NCI-H1694 (cell line): ENCODE measurements at places on chromosomes 2 and 18.

DNA sequence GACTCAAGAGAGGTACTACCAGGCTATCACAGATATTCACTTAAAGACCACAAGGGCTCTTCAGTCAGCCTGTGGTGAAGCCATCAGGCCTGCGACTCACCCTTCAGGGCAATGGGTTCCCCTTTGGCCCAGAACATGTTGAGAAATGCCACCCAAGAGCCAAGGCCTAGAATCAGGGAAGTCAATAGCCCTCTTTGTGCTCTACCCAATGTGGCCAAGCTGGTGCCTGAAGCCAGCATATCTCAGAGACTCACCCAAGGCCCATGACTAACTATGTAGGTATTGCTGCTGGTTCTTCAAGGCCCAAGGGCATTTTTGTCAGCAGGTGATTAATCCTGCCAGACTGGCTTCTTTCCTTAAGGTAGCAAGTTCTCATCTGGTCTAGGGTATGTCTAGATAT lies 338.9 kb upstream of the SETBP1 start:
- no peak for DNase-seq

DNA sequence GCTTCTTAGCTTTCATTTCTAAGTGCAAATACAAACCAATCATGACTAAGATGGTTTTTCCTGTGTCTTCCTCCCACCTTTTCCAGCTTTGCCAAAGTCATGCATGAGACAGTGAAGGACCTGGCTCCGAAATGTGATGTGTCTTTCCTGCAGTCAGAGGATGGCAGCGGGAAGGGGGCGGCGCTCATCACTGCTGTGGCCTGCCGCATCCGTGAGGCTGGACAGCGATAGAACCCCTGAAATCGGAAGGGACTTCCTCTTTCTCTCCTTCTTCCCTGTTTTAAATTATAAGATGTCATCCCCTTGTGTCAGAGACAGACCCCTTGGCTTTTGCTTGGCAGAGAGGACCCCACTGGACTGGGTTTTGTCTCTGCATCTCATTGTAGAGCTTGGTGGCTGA lies 56.8 kb downstream of the HK2 start:
- no peak for DNase-seq

DNA sequence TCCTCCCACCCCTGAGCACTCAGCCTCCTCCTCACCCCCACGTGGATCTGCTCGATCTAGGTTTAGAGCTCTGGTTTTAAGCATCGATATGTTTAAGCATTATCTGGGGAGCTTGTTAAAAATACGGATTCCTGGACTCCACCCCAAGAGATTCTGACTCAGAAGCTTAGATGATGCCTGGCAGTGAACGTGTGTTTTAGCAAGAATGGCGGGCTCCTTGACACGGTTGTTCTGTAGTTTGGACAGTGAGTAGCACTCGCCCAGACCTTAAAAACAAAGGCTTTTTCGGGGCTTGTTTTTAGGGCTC lies 47.3 kb downstream of the LDLRAD4 start:
- no peak for DNase-seq

DNA sequence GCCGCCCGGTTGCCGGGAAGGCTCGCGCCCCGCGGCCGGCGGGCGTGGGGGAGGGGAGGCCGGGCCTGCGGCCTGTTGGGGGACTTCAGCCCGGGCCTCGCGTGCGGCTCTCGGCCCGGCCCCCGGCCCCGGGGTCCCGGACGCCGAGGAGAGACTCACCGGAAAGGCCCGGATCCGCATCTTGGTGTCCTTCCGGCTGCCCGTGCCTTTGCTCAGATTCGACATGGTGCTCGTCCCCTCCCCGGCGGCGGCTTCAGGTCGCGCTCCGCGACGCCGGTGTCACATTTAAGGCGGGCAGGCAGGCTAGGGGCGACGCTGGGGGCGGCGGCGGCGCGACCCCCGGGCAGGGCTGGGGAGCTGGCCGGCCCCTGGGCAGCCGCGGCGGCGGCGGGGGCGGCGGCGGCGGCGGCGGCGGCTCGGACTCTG lies 365 bp downstream of the CUL3 start:
- DNase-seq = no peak

DNA sequence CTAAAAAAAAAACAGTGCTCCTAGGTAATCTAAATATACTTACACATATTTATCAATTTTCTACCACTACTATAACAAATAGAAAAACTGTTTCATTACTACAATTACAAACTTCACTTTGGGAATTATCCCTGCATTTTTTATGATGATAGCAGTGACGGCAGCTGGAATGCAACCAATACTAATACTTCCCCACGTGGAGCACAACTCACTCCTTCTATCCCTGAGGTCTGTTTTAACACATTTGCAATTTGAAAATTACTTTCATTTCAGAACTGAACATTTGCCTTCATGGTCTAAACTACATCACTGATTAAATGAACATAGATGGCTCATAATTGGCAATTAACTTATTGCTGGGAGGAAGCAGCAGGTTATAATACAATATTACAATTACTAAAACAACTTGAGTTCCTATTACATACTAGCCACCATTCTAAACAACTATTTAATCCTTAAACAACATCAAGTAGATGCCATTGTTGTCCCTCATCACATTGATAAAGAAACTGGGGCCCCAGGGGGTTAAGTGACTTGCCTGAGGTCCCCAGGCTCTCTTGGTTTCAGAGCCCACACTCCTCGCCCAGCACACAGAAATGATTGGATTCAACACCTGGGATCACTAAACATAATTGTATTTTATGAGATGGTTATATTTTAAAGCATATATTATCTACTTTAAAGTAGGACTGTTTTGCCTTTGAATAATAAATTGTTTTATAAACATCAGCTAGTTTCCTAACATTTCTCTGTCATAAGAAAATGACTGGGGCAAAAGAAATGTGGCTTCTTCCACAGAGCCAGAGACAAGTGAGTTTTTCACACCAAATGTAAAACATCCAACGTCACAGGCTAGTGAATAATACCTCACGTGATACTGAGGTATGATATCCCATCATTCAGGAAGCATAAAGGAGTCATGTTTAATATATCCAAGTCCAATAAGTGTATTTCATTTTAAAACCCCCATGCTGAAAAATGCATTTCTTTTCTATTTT lies 6.2 kb downstream of the COLEC12 start:
- no peak for DNase-seq
